ENCODE measurements at places on chromosomes 13 and 19.

DNA sequence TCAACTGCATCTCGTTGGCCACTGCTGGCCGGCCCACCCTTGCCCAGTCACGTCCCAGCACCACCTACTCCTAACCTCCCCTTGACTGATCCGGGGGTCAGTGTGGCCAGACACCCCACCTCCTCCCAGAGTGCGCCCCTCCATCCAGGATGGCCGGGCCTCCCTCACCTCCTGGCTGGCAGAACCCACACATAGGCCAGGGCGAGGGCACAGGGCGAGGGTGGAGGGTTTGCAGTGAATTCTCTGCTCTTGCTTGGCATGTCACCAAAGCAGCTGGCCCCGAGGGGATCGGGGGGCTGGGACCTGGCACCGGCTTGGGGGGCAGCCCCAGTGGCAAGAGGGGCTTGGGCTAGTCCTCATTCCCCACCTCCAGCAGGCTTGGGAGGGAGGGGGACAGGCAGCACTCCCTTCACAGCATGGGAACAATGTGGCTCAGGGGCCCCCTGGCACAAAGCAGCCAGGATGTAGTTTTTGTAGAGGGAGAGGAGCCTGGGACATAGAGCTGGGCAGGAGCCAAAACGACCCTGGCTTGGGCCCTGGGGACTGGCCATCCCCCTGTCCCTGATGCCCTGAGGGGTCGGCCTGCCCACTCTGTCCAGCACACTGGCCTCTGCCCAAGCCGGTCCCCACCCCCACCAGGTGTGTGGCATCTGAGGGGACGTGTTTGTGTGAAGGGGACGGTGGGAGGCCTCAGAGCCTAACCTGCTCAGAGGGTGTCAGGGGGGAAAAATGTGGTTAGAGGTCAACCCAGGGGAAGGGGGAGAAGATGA, 28.5 kb upstream of the ASF1B start:
- no peak for DNase-seq

DNA sequence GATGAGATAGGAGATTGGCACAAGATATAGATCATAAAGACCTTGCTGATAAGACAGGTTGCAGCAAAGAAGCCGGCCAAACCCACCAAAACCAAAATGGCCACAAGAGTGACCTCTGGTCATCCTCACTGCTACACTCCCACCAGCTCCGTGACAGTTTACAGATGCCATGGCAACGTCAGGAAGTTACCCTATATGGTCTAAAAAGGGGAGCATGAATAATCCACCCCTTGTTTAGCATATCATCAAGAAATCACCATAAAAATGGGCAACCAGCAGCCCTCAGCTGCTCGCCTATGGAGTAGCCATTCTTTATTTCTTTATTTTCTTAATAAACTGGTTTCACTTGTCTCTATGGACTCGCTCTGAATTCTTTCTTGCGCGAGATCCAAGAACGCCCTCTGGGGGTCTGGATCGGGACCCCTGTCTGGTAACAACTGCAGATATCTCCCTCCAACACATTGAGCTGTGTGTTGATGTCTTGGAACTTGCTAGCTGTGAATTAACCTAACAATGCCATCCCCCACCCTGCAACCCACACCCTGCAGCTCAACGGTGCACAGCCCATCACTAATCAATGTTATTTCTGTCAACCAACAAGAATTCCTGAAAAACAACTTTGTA, 27.1 kb upstream of the GRTP1 start:
- DNase-seq: peak; percentile 75

- no peak for DNase-seq
Observed at GRCh38 chr13:22102271-22102670, 431.4 kb downstream of the FGF9 start.

GRCh38 chr13:41916173-41916954, 44.5 kb downstream of the VWA8 start:
- no peak for DNase-seq

GRCh38 chr19:1254530-1255185, 6.3 kb downstream of the MIDN start:
- no peak for DNase-seq

GRCh38 chr19:56678205-56678604, 6.6 kb upstream of the ZNF835 start:
- no peak for DNase-seq

Data from ELF-1 (cell line).